ENCODE measurements at places on chromosomes 3 and 15. TPM values are rescaled to one million over a fixed set of nuclear protein-coding genes. Genes with fewer than 3 reads are reported as not detected.

DNA sequence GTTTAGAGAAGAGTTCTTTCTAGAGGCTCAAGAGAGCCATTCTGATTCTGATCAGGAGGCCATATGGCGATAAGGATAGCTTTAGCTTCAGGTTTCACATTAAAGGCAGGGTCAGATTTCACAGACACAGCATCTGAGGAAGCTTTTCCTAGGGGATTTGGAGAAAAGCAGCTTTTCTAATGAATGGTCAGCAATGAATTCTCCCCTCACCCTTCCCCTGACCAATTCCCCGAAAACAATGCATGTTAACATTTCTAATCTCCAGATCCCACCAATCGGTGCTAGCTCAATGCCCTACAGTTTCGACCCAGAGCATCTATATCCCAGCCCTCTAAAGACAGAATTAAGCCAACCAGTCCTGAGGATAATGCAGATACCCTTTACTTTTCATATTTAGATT, 9.8 kb downstream of the AGBL1 start:
- no peak for DNase-seq

DNA sequence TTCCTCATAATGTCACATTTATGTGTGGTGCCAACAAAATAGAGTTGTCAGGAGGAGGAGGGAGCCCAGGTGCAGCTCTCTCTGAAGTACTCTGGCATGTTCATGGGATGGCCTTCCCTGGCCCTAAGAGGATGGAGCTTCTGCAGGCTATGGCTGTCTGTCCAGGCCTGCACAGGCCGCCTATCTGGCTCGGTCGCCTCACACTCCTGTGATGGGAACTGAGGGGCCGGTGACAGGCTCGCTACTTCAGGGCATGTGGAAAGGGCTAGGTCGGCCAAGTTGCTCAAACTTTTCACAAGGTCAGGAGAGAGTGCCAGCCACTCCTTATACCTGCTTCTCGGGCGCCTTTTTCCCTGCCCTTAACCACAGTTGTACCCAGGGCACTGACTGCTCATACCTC, 51.1 kb downstream of the SOX14 start:
- DNase-seq = no peak

DNA sequence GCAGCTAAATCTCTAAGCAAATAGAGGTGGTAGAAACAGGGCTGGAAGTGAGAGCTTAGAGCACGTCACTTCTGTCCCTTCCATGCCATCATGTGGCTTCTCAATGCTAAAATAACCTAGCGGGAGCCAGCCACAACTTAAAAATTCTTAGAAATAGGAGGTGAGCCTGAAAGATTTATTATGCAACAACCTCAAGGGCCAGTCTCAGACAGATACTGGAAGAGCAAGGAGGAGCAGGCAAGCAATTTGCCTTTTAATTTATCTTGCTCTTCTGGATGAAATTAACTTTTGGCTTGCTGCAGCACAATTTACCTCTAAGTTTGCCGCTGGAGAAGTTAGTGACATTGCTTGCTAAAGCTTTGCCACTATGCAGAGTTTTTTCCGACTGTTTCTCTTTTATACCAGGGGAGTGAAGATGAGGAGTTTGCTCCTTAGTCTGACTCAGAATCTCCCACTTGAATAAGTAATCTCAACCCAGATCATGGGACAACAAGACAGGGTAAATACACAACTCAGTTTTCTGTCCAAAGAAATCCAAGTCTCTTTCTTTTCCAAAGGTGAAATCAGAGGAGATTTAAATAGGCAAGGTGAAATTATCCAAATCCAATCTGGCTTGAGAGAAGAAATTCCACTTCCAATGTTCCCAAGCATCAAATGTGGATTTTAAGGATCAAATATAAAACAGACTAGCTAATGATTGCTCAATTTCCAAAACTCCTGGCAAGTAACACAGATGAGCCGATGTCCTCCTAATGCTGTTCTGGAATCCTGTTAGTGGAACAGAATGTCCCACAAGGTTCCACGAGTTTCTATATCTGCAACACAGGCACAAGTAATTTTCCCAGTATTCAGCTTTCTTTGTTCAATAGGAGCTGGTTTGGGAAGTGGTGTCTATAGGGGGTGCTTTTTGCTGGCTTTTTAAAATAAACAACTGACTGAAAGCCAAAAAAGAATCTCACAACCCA, 329.4 kb upstream of the RORA start:
- DNase-seq = no peak

DNA sequence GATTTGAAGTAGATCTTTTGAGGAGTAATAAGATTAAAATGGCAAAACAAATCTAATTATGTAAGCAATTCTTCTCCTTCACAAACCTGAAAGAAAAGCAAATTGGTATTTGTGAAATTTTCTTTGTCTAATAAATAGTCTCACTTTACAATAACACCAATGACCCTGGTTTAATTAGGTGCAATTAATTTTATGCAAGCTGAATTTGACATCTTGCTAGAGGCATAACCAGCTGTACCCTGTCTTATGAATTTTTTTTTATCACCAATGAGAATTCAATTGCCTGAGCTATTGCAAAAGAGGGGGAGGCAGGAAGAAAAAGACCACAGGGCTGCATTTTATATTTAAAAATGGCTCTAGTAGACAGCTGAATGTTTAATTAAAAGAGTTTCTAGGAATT, 113.5 kb upstream of the IL12A start:
- no peak for DNase-seq

GRCh38 chr3:185583925-185584324, 2.2 kb upstream of the SENP2 start:
- no peak for DNase-seq

- no peak for DNase-seq
Measured at GRCh38 chr3:8482263-8482662, 19.4 kb upstream of the LMCD1 start.

DNA sequence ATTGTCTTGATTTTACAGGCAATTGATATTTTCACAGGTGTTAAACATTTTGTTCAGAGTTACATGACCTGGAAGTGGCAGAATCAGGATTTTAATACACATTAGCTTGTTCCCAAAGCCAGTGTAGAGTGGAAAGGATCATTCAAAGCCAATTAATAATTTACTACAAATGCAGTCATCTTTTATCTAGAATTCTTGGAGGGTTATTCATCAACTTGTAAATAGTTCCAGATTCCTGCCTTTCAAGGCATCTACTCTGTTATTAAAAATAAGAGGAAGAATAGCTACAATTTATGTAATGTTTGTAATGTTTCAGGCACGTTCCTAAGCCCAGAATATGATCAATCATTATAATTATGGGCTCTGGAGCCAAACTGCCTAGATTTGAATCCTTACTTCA, 358.5 kb downstream of the ZNF385D start:
- no peak for DNase-seq

- DNase-seq = no peak
Measured at GRCh38 chr3:100131241-100131640, 16.9 kb upstream of the FILIP1L start.

DNA sequence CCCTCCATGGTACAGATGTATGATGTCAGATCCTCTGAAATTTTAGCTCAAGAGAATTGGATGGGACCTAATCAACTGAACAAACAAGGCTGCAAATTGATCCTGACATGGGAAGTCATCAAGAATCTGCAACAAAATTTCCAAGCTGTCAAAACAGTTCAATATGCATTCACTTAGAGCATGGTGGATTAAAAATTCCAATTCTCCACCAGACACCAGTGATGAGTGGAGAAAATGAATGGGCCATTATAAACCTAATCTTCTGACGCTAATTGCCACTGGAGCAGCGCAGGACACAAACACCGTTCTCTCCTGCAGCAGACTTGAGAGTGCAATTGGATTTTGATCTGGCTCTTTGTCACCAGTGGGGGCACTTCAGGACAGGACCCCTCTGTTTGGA, 94.2 kb downstream of the MINAR1 start:
- DNase-seq = no peak

DNA sequence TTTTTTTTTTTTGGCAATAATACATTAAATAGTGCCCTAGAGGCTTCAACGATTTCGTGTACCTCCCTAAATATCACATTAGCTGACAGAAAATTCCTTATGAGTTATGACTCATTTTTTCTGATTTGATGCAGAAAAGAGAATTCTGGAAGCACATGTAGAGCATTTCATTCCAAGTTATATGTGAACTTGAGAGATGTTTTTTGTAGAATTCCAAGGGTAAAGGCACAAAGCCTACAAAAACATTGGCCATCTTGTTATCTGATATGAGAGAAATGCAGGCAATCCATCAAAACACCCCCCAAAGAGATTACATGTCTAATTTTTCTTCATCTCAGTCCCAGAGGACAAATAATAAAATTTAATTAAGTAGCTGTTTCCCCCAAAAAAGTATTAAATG, 6.7 kb upstream of the PFN2 start:
- DNase-seq = no peak

DNA sequence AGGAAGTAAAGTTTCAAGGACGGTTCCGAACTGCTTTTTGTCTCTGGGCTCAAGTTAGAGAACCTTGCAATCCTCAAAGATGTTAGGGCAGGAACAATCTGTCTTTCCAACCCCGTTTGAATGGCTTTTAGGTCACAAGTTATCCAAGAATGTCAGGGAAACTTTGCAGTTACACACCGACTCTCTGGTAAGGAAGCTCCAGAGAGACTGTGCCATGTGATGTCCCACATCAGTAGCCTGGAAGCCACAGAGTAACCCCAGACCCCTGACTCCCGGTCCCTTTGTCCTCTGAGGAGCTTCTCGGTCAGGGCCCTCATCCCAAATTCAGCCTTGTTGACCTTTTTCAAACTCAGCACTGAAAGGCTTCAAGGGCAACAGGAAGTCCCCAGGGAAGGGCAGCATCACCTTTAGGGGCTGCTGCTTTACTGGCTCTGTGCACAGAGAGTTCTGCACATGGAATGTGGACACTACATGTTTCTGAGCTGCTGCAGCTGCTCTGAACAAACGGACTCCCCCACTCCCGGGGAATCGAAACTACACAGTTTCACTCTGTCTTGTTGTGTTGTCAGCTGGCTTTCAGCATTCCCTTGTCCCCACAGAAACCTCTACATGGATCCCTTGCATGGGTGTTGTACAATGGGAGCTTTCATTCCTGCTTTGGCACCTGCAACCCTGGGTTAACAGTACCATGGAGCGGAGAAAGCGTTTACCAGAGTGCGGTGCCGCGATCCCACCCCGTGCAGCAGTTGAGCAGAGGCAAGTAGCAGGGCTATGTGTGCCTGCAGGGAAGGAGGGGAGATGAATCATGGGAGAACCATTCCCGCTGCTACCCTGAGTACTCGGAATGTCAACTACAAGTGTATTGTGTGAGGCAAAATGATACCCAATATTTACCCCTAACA, 408.2 kb upstream of the THBS1 start:
- no peak for DNase-seq

- DNase-seq = no peak
Measured at GRCh38 chr3:31094048-31094447, 199.6 kb upstream of the GADL1 start.

DNA sequence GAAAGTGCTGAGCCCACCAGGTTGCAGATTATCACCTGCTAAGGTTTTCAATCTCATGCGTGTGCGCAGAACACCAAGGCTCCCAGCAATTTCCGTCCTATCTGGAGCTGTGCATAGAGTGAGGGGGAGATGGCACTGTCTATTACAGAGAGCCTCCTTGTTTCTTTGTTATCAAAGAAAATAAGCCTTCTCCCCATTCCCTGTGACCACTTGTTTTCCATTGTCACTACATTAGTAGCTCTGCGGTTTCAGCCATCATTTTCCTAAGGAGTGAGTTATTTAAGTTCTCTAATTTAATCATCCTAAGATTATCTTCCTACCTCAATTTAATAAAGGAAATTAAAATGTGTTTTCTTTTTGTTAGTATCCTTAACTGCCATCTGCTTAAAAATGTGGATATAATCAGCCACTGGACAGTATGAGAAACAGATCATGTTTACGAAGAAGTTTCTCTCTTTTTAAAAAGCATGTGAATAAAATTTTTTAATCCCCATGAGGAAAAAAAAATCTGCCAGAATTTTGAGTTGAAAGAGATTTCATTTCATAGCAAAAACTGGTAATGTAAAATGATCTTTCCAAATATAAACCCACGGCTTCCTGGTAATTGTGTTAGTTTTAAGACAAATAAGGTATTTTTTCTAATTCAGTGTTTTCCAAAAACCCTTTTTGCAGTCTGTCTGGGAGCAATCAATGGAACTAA, 172.3 kb upstream of the UBE2E1 start:
- no peak for DNase-seq

DNA sequence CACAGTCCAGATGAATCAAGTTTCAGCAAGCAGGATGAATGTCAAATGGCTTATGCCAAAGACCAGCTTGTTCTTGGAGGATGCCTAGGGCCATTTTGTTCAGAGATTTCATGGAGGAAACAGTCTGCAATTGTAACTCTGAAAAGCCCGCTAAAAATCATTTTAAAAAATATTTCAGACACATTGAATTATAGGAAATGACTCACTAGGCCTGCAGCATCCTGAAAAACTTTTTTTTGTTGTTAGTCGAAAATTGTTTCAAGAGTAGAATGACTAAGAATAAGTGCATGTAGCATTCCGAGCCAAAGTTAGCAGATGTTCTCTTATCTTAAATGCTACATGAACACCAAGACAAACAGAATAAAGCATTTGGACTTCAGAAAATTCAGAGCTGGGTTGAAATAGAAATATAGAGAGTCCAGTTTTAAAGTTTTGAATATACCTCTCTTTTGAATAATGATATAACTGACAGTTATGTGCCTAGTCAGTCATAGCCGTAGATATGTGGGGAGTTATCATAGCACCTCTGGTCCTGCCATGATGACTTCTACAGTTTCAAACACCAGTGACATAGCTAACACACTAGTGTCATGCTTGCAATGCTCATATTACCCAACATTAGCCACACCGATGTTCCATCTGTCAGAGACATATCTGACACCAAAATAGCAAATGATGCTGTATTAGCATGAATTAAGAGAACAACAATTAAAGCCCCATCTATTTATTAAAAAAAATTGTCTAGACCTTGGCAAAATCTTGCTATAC, 1462.8 kb upstream of the GBE1 start:
- DNase-seq = no peak

DNA sequence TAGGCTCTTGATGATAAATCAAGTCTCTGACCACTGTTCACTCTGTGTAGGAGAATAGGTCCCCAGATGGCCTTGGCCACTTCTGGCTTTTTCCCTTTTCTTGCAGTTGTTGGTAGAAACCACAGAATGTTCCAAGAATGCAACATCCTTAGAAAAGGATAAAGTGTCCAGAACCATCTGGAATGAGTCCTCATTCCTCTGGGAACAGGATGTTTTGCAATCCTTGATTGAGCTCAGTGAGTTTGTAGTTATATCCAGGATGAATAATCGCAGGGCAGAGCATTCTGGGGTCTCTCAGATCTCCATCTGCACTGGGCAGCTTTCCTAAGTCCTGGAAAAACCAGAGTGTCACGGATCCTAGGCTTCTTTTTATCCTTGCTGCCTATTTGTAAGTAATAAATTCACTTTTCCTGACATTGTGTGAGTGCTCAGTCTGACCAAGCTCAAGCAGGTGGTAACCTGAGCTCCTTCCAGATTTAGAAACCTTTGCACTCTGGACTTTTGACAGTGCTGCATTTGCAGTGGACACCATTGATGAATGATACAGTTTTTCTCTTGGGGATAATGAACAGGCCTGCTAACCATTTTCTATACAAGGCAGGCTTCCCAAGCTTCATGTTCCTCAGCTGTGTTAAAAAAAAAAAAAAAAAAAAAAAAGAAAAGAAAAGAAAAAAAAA, 1028.6 kb downstream of the OTOL1 start:
- no peak for DNase-seq

The HTR3E gene
- total RNA-seq = not detected

The TMEM212 gene
- not detected for total RNA-seq

The ARID3B gene
- total RNA-seq = 4.9 TPM

The SNTN gene
- total RNA-seq = not detected

The ROPN1 gene
- not detected for total RNA-seq

The SOX2 gene
- 0.29 TPM for total RNA-seq

The C3orf22 gene
- not detected for total RNA-seq
